CD8-positive, alpha-beta T cell (primary cell): ENCODE measurements at places on chromosomes 2 and 18. TPM values are rescaled to one million over a fixed set of nuclear protein-coding genes. Genes with fewer than 3 reads are reported as not detected.

Gene VIT
- total RNA-seq: not detected

- DNase-seq: no peak
Observed at GRCh38 chr2:121884511-121884921, 129.1 kb downstream of the TSN start.

DNA sequence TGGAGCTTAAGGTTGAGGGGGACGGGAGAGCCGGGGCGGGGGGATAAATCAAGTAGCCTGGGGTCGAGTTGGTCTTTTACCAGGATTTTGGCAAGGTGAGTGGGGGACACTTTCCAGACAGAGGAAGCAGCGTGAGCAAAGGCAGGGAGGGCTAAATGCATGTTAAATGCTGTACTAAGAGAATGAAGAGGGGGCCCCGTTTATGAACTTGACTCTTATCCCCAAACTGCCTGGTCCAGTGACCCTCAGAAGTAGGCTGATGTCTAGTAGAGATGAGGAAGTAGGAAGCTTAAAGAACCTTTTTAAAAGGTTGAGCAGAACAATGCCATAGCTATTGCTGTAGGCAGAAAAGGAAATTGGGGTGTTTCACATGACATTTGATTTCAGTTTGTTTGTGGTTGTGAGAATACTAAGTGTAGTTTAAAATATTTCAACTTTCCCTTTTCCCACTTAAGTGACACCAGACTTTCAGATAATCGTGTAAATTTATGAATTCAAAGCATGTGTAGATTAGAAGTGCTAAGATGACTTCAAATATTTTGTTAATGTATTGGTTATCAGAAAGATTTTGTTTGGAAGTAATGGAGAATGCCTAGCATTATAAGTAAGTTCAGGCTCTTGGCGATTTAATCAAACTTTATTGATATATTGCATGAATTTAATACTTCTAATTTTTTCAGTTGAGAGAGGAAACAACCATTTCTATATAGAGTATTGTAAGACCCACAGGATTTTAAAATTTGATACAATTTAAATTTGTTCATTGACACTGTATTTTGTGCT, 1.8 kb downstream of the REL start:
- no peak for DNase-seq

Gene DLGAP1
- total RNA-seq: not detected

Gene ZSCAN30
- 6.2 TPM for total RNA-seq

GRCh38 chr2:164773635-164774034, 68.0 kb downstream of the COBLL1 start:
- no peak for DNase-seq

Gene CHRNA1
- 0.27 TPM for total RNA-seq

- DNase-seq: no peak
Observed at GRCh38 chr18:63186520-63187222, 132.9 kb downstream of the BCL2 start.

DNA sequence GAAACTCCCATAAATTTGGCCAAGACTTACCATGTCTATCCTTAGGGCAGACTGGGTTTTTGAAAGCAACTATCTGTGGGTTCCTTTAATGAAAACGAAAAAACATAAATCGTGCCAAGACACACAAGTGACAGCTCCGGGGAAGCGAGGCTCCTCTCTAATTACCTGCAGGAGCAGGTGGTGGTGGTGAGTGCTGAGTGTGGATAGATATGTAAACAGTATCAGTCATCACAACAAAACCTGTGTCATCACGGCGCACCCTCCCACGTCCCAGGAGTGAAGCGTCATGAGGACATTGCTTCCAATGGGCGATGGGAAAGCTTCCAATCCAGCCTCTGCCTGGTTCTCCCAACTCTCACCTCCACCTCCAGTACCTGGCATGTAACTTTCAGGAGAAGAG, 31.3 kb downstream of the ACKR3 start:
- DNase-seq: no peak

DNA sequence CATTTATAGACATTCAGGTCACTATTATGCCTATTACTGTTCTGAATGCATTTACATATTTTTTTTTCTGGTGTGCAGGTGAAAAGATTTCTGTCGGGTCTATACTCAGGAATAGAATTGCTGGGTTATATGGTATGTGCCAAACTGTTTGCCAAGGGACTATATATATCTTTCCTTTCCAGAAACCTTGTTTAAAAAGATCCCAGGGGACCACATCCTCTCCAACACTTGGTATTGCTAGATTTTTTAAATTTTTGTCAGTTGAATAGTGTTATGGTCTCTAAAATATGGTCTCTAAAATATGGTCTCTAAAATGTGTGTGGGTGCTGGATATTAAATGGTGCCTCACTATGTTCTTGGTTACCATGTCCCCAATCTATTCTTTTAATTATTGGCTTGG, 131.3 kb downstream of the INSIG2 start:
- DNase-seq: no peak

GRCh38 chr2:9770308-9771100, 72.8 kb upstream of the TAF1B start:
- peak; percentile 19 for DNase-seq

Gene TUBA4B
- total RNA-seq: not detected

GRCh38 chr2:133737242-133737993, 169.2 kb upstream of the NCKAP5 start:
- no peak for DNase-seq

GRCh38 chr2:217791551-217791950, 211.2 kb downstream of the TNS1 start:
- DNase-seq: no peak
